Fibroblast of skin of back (primary cell): ENCODE measurements at places on chromosomes 13 and 19.

DNA sequence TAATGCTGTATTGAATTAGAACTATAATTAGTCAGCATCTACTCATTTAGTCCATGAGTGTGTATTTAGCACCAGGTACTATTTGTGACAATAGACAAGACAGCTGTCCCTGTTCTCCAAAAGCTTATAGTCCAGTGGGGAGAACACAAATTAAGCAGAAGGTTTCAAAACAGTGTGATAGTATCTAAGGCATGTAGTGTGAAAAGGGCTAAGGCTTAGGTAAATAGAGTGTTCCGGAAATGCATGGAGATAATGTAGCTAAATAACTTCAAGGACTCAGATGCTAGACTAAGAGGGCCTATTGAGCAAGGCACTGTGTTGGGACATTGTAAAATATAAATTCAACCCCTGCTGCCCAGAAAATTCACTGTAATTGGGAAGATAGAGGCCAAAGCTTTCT, 144.1 kb upstream of the MIR17HG start:
- DNase-seq = no peak

DNA sequence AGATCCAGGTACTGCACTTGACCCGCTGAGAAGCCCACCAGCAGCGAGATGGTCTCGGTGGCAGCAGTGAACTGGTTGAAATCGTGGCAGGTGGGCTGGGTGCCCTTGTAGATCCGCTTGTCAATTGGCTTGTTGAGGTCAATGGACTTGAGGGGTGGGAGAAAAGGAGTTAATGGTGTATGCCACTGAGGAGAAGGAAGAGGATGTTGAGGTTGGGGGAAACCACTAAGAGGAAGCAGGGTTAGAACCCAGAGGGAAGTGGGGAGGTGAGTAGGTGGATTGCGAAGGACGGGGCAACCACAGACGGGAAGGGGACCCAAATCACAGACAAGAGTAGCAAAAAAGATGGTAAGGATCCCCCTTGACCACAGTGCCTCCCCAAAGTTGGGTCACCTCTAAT, 1.7 kb downstream of the DMWD start:
- no peak for DNase-seq

DNA sequence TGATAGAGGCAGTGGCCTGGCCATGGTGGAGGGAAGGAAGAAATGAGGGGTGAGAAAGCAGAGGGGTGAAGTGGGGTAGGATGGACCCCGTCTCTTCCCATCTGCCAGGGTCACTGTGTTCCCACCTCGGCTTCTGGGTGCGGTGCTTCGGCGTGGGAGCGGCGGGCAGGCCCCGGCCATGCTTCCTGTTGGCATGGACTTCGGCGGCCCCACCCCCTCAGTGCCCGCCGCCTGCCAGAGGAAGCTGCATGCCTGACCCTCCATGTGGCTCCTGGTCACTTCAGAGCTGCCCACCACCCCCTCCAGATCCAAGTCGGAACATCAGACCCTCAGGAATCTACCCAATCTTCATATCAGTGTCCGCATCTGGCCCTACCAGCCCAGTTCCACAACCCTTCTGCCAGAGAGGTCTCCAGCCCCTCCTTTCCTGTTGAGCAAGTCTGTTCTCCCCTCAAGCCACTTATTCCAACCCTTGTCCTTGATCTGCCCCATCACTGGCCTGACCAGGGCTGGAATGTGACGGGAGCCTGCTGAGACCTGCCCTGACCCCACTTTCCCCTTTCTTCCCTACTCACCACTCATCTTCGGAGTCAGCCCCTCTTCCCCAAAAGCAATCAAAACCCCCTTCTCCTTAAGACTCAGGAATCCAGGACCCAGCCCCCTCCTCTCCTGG, 1.5 kb downstream of the KCNN4 start:
- DNase-seq = no peak

GRCh38 chr19:11293433-11294389, 2.2 kb upstream of the TSPAN16 start:
- DNase-seq = peak; percentile 91

DNA sequence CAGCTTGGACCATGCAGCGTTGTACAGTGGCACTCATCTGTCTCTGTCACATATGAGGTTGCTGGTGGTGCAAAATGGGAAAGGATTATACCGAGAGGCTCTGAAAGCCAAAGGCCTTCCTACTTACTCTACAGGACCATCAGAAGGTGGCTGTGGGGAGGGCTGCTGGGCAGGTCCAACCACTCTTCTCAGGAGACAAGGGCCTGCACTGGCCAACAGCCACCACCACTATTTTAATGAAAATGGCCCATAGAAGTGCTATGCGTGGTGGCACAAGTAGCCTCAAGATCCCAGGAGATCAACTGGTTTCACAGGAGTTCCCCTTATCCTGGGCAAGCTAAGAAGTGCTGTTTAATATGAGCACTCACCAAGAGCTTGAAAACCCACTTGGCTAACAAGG, 52.3 kb downstream of the MRPL57 start:
- no peak for DNase-seq

DNA sequence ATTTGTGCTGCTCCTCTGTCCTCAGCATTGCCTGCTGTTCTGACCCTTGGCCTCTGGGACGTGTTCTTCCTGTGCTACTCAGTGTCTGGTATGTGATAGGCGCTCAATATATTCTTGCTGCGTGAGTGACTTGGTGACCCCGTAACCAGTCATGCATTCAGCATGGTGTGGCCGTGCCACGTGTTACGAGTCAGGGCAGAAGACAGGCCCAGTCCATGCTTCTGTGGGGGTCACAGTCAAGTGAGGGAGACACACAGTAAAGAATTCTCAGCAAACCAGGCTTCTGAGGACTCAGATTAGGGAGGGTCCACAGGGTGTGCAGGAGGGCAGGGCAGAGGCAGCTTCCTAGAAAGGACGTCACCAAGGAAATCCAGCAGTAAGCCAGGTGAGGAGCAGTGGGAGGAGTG, 7.9 kb downstream of the PPP1R37 start:
- peak; percentile 13 for DNase-seq

- no peak for DNase-seq
Measured at GRCh38 chr19:18051887-18052286, 34.8 kb downstream of the IL12RB1 start.

DNA sequence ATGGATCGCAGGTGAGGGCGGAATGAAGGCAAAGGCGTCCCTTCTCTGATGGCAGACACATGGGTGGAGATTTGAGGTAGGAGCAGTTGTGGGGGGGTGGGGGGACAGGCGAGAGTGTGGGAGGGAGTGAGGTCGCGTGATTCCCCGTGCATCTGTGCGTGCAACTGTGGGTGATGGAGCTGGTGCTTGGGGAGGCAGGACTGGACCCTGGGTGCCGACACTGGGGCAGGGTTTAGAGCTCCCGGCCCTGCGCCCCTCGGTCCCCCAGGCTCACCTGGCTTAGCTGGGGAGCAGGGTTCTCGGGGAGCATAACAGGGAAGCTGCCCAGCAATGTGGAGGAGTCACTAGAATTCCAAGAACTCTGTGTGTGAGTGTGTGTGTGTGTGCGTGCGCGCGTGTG, 3.4 kb downstream of the TMPRSS9 start:
- no peak for DNase-seq

GRCh38 chr13:71055644-71056043, 811.4 kb downstream of the DACH1 start:
- DNase-seq = no peak

GRCh38 chr13:107370015-107370785, 802.3 kb upstream of the ARGLU1 start:
- peak; percentile 55 for DNase-seq

- no peak for DNase-seq
Measured at GRCh38 chr13:29546662-29547061, 48.8 kb downstream of the SLC7A1 start.

DNA sequence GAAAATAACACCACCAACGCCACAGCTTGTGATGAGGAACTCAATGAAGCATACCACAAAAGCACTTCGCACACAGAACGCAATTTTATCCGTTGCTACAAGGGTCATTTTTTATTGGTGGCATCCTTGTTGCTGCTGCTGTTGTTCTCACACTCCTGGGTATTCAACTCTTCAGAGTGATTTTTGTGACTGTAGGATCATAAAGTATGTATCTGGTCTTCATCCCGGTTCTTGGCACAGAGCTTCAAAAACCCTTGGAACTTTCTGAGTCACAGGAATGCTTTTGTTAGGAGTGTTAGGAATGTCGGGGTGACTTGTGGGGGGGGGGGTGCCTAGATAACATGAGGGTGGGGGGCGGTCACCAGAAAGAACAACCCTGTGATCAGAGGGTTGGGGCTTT, 108.4 kb downstream of the ZNF557 start:
- peak; percentile 43 for DNase-seq

DNA sequence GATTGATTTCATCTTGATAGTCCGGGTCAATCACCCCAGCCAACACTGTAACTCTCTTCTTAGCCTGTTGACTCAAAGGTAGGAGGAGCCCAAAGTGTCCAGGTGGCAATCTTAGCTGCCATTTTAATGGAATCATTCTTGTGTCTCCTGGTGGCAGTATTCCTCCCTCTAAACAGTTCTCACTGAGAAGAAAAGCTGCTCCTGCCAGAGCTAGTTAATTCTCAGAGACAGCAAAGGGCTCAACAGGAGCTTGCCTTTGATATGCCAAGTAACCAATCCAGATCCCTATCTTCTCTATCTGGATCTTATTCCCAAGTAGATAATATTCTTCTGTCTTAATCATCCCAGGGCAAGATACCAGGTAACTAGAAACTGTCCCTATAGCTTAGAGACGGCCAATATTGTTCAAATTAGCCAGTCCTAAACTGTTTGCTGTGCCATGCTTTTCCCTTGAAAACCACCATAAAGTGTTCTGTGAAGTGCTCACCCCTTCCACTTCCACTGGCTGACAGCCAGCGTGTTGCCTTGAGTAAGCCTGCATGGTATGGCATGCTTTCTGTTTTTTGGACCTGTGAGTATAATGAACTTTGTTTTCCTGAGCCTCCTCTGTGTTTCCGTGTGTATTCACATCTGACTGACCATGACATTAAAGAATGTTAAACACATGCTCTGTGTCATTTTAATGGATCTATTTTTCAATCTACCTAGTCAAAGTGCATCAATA, 463.7 kb upstream of the SLITRK5 start:
- DNase-seq = no peak

DNA sequence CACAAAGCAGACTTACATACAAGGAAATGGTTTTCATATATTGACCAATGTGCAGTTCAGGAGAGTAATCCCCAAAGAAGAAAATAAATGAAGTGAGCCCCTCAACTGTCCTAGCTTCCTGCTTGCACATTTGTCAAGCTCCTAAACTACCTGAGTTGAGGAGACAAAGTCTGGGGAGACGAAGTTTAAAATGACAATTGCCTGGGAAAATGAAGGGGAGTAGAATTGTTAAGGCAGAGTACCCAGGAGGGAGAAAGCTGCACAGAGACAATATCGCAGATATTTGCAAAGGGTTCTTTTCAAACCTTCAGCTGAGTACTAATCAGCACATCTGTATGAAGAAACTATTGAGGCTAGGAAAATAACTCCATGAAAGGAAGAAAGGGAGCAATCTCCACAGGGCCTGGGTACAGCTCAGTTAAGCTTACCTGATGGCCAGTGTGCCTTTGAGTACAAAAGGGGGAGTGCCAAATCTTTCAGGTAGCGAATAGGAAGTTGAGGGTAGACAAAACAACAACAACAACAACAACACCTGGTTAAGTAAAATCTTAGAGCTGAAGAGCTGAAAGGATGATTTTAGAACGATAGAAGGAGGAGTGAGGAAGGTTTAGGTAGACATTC, 1700.1 kb upstream of the PRR20A start:
- DNase-seq = no peak

GRCh38 chr13:108728370-108728769, 99.0 kb downstream of the MYO16 start:
- no peak for DNase-seq

- DNase-seq = no peak
Measured at GRCh38 chr13:21338639-21339278, 120.3 kb downstream of the ZDHHC20 start.

- DNase-seq = no peak
Measured at GRCh38 chr19:2365201-2365970, 5.3 kb downstream of the TMPRSS9 start.

DNA sequence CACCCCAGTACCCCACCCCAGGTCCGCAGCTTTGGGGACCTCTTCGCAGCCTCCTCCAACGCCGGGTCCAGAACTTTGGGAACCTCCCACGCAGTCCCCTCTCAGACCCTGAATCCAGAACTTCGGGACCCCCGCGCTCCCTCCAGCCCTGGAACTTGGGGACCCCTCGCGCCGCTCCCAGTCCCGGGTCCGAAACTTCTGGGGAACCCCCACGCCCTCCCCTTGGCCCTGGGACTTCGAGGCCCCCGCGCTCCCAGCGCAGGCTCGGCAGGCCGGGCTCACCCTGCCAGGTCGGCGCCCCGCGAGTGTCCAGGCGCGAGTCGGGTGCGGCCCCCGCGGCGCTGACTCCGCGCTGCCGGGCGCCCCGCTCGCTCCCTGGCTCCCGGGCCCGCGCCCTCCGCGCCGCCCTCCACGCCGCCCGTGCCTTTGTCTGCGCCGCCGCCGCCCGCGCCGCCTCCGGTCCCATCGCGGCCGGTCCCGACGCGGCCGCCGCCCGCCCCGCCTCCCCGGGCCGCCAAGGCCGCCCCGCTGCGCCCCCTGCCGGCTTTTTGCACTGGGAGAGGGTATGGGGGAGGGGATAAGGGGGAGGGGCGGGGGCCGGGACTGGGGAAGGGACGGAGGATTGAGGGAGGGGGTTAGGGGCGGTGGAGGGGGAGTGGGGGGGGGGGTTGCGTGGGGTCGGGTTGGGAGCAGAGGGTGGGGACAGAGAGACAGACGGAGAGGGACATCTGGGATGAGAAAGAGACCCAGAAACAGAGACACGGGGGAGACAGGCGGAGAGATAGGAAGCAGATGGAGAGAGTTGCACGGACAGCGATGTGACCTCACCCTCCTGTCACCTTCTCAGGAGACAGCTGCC, at the start of gene HOMER3:
HOMER3 (minus strand) TSS at position 449 of the 859 bp plus-strand sequence. CDS start 2,235 bp downstream, outside the sequence.
- peak; percentile 67 for DNase-seq

GRCh38 chr19:45681391-45682015, 10.2 kb downstream of the SNRPD2 start:
- DNase-seq = peak; percentile 76

DNA sequence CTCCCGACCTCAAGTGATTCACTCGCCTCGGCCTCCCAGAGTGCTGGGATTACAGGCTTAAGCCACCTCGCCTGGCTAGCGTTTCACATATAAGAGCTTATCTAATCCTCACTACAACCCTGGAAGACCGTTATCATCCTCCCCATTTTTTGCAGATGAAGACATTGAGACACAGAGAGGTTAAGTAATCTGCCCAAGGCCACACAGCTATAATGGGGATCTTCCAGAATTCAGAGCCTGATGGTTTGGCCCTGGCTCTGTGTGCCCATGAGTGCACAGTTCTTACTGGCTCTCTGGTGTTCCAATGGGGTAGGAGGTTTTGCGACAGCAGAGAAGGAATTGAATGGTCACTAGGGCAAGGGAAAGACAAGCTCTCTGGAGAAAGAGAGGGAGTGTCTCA, 16.8 kb upstream of the KCTD15 start:
- no peak for DNase-seq

GRCh38 chr19:13033819-13034611, 38.7 kb downstream of the NFIX start:
- peak; percentile 60 for DNase-seq
